Lower leg skin (tissue), 4 donors: ENCODE measurements at places on chromosomes 4 and X. TPM values are rescaled to one million over a fixed set of nuclear protein-coding genes. Genes with fewer than 3 reads are reported as not detected.

Gene GC
- total RNA-seq, result not detected

Gene EGFL6
- 0.13 TPM for total RNA-seq

Gene ARHGAP36
- not detected for total RNA-seq

Gene XAGE1A
- total RNA-seq, result 0.76 TPM

Gene PIN4
- total RNA-seq, result 4.6 TPM

Gene GNRHR
- total RNA-seq, result not detected

Gene KLHL8
- 6.2 TPM for total RNA-seq

Gene TMPRSS11F
- 12.6 TPM for total RNA-seq

Gene GPR34
- 1.6 TPM for total RNA-seq
